ENCODE measurements at places on chromosomes 16 and 17.

- H3K4me1 ChIP-seq: no peaks in the 10 kb centered on the region
- no peak overlapping the region for H3K4me3 ChIP-seq
- no peaks in the 10 kb centered on the region for H3K36me3 ChIP-seq
- no peaks in the 10 kb centered on the region for H3K27me3 ChIP-seq
Observed at GRCh38 chr17:48462946-48463345, 32.9 kb upstream of the SKAP1 start.

DNA sequence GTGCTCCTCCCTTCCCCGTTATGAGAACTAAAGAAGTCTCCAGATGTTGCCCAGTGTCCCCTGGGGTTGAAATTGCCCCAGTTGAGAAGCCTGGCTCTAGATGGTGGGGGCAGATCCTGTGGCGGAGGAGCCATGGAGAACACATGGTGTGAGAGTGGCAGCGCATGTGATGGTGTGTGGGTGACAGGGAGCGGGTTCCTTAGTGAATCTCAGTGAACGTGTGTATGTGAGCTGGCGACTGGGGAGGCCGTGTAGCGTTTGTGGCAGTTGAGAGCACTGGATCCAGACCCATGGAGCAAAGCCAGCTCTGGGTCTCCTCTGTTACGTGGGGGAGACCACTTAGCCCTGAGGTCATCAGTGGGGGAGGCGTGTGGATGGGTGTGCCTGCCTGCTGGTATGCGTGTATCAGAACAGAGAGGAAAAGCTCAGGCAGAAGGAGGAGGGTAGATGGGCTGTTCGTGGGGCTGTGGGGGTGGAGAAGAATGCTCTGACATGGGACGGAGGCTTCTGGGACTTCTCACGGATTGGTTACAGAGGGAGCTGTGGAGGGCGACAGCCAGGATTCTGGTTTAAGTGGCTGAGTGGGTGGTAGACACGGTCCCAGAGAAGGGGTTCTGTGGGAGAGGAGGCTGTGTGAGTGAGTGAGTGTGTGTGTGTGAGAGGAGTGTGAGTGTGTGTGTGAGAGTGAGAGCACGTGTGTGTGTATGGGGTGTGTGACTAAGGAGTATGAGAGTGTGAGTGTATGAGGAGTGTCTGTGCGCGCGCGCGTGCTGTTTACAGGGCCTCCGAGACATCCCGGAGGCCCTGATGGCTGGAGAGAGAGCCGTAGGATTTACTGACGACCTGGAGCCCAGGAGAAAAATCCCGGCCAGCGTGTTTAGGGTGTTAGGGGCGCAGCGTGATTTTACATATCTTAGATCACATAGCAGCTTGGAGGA, 193.8 kb downstream of the SNX29 start:
- H3K36me3 ChIP-seq: no peaks in the 10 kb centered on the region
- H3K4me1 ChIP-seq: no peaks in the 10 kb centered on the region
- DNase-seq: no peak
- H3K27ac ChIP-seq: no peak overlapping the region
- H3K4me3 ChIP-seq: no peak overlapping the region

- no peaks in the 10 kb centered on the region for H3K36me3 ChIP-seq
- no peak for DNase-seq
- H3K4me3 ChIP-seq: no peak overlapping the region
- H3K27ac ChIP-seq: peak overlapping the region; percentile 50
Observed at GRCh38 chr17:46916211-46916610, 6.7 kb upstream of the GOSR2 start.

GRCh38 chr17:48412841-48413240, 17.2 kb downstream of the SKAP1 start:
- no peak overlapping the region for H3K27ac ChIP-seq
- no peak for DNase-seq
- no peaks in the 10 kb centered on the region for H3K36me3 ChIP-seq
- H3K4me3 ChIP-seq: no peak overlapping the region
- no peaks in the 10 kb centered on the region for H3K4me1 ChIP-seq

DNA sequence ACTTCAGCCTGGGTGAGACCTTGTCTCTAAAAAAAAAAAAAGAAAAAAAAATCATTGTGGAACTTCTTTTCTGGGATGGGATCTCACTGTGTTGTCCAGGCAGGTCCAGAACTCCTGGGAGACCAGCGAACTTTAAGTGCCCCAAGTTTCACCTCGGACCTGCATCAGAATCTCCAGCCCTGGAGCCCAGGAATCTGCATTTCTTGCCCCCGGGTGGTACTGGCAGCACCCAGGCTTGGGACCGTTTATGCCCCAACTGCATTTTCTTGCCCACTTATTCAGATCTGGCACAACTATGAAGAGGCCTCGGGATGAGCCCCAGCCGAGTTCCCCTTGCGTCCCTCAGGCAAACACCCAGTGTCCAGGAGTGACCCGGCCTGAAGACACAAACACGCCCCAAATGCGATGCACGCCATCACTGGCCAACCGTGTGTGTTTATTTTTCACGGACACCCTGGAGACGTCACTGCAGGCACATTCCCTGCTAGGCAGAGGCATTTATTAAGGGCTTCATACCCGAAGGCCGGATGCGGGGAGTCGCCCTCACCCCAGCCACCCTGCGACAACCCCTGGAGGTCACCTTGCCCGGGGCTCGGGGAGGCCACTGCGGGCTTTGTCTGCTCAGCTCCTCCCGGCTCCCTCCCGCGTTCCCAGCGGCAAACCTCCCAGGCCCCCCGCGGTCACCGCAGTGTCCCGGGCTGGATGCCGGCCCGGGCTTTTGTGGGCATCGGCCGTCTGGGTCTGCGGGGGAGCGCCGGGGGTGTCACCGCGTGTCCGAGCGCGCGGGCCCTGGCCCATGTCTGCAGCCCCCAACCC, 684 bp upstream of the SPIRE2 start:
- H3K4me1 ChIP-seq: no peaks in the 10 kb centered on the region
- H3K27me3 ChIP-seq: no peaks in the 10 kb centered on the region
- H3K27ac ChIP-seq: peak overlapping the region; percentile 10
- peak overlapping the region; percentile 85 for H3K4me3 ChIP-seq
- no peak for DNase-seq

DNA sequence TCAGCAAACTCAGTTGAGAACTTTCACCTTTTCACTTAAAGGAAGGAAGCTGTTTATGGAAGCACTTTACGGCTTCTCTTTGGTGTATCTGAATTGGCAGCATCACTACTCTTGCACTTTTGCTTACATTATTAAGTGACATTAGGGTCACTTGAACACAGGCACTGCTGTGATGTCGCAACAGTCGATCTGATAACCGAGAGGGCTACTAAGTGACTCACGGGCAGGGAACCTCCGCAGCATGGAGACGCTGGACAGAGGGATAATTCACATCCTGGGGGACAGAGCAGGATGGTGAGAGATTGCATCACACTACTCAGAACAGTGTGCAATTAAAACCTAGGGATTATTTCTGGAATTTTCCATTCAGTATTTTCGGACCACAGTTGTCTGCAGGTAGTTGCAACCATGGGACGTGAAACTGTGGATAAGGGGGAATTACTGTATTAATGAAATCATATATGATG, 56.5 kb downstream of the DNAH2 start:
- H3K27me3 ChIP-seq: no peaks in the 10 kb centered on the region
- no peaks in the 10 kb centered on the region for H3K36me3 ChIP-seq
- H3K4me3 ChIP-seq: no peak overlapping the region
- H3K4me1 ChIP-seq: no peaks in the 10 kb centered on the region
- no peak for DNase-seq
- no peak overlapping the region for H3K27ac ChIP-seq

- no peak overlapping the region for H3K27ac ChIP-seq
- H3K36me3 ChIP-seq: no peaks in the 10 kb centered on the region
- H3K4me3 ChIP-seq: no peak overlapping the region
- DNase-seq: no peak
- H3K4me1 ChIP-seq: peaks cover 37% of the 10 kb centered on the region
- no peaks in the 10 kb centered on the region for H3K27me3 ChIP-seq
Observed at GRCh38 chr17:55437159-55437605, 15.5 kb upstream of the MMD start.

GRCh38 chr17:9517396-9517795, 58.2 kb downstream of the STX8 start:
- no peak overlapping the region for H3K4me3 ChIP-seq
- H3K27me3 ChIP-seq: no peaks in the 10 kb centered on the region
- no peaks in the 10 kb centered on the region for H3K36me3 ChIP-seq
- H3K27ac ChIP-seq: no peak overlapping the region
- no peak for DNase-seq

Measured in RWPE2 (cell line).